T-helper 9 cell (primary cell): ENCODE measurements at places on chromosomes 12 and 14.

- no peak for DNase-seq
Observed at GRCh38 chr12:11767798-11768197, 118.3 kb downstream of the ETV6 start.

DNA sequence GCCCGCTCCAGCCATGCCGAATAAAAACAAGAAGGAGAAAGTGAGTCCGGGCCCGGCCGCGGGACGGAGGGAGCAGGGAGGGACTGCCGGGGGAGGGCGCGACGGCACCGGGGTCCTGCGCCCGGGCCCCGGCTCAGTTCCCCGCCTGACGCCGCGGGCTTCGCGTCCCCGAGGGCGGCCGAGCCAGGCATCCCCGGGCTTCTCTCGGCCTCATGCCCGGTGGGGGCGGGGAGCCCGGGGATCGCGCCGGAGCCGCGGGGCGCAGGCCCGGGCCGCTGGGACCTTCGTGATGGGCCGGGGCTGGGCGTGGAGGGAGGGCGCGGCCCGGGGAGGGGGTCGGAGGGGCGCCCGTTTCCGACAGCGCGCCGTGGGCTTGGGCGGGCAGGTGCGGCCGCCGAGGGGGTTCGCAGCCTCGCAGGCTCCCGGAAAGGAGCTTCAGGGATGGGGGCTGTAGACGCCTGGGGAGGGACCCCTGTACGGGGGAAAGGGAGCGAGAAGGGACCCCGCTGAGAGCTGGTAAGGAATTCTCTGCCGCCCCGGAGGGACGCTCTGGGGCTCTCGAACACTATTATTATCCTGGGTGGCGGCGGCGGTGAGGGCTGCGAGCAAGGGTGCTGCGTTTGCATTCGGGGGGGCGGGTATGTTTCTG is 496 bp downstream of the PPP2R5C start:
- peak; percentile 40 for DNase-seq

- DNase-seq: no peak
Observed at GRCh38 chr12:21697904-21698630, 40.4 kb upstream of the LDHB start.

- DNase-seq: no peak
Observed at GRCh38 chr12:81530352-81530751, 228.8 kb downstream of the PPFIA2 start.

DNA sequence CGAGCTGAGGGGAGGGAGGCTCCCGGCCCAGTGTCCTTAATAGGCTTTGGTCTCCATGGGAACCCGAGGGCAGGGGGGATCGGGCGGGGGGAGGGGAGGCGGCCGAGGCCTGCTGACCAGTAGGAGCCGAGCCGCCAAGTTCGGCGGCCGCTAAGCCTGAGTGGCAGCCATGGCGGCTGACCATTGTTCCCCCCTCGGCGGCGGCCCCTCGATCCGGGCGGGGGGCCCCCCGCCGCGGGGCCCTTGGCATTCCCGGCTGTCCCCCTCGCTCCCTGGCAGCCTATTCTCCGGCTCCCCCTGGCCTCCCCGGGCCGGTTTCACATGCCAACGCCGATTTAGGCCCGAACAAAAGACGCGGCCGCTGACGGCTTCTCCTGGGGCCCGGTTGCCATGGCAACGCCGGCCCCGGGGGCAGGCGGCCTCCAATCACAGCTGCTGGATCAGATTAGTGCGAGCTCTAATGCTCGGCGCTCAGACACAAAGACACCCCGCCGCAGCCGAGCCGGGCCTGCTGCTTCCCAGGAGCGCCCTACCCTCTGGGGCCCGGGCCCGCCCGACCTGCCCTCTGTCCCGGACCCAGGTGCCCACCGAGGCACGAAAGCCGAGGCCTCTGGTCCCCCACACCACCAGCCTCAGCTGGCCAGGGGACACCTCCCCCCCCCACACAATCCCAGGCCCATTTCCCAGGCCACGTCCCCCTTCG is 7.3 kb downstream of the MSI1 start:
- no peak for DNase-seq

DNA sequence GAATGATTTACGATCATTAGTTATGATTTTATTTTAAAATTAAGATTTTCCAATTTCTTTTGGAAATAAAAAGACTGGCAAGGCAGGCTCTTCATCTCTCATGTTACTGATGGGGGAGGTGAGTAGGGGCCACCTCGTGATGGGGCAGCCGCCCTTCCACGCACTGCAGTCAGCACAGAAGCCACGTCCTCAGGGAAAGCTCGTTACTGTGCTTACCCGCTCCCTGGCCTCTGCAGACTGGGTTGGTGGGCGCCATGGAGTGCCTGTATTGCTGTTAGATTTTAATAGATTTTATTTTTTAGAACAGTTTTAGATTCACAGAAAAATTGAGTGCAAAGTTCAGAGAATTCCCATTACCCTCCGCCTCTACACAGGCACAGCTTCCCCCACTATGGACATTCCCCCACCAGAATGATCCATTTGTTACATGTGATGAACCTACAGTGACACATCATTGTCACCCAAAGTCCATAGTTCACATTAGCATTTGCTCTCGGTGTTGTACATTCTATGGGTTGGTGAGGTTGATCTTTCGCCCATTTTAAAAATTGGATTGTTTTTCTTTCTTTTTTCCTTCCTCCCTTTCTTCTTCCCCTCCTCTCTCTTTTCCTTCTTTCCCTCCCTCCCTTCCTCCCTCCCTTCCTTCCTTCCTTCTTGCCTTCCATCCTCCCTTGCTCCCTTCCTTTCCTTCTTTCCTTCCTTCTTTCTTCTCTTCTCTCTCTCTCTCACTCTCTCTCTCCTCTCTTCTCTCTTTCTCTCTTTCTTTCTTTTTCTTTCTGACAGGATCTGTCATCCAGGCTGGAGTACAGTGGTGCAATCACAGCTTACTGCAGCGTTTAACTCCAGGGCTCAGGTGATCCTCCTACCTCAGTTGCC is 30.7 kb downstream of the ADGRD1 start:
- DNase-seq: no peak

GRCh38 chr14:96077983-96078624 is 38.9 kb downstream of the C14orf132 start:
- no peak for DNase-seq

GRCh38 chr12:39860695-39861094 is 241.1 kb upstream of the ABCD2 start:
- DNase-seq: no peak

DNA sequence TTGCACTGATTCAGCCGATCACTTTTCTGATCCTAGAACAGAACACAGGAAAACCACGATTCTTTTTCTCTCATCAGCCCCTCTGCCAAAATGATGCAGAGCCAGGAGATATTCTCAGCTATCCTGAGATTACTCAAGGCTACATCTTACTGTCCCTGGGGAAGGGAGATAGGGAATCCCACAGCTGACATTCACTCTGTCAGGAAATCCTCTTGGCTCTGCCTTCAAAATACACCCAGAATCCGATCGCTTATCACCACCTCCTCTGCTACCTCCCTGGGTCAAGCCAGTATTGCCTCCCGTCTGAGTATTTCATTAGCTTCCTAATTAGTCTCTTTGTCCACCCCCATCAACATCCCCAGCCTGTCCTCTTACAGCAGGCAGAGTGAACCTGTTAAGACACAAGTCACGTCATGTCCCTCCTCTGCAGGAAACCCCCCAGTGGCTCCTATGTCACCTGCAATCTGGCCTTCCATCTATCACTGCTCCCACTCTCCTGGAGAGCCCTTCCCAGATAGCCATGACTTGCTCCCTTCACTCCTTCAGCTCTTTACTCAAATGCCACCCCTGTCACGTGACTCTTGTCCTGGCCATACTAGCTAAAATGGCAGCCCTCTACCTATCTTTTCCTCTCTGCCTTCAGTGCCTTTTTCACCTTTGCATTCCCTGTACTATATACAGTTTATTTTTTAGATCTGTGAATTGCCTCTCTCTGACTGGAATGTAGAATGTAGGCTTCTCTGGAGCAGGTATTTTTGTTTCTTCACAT is 70.3 kb downstream of the GALNT4 start:
- no peak for DNase-seq

GRCh38 chr14:101873991-101874390 is 90.4 kb upstream of the DYNC1H1 start:
- no peak for DNase-seq
